ENCODE measurements at places on chromosomes 13 and 19.

- peaks cover 17% of the 10 kb centered on the region for H3K27me3 ChIP-seq
- H3K36me3 ChIP-seq, result no peaks in the 10 kb centered on the region
- no peak for DNase-seq
Observed at GRCh38 chr13:27372896-27373295, 51.5 kb upstream of the GTF3A start.

- H3K27ac ChIP-seq, result no peak overlapping the region
- no peaks in the 10 kb centered on the region for H3K36me3 ChIP-seq
- H3K4me3 ChIP-seq, result no peak overlapping the region
- no peak for DNase-seq
- H3K4me1 ChIP-seq, result no peaks in the 10 kb centered on the region
Observed at GRCh38 chr13:100733261-100733660, 58.7 kb upstream of the TMTC4 start.

DNA sequence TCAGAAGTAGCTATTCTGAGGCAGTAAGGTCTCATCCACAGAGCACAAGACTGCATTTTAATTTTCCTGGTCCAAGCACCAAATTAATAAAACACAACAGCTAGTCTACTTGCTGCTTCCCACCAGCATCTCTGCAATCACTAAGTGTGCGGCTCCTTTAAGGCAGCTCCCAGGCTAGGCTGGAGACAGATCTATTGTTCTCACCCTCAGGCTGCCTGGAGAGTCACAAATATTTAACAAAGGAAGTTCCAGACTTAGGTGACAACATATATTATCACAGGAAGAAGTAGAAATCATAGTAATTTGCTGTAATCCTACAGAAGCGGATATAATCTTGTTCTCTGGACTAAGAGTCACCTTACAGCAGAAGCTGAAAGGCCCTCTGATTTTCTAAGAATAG, 2.2 kb upstream of the EID2 start:
- no peak for DNase-seq
- peaks cover 18% of the 10 kb centered on the region for H3K36me3 ChIP-seq
- no peaks in the 10 kb centered on the region for H3K27me3 ChIP-seq
- peaks cover 55% of the 10 kb centered on the region for H3K4me1 ChIP-seq
- no peak overlapping the region for H3K4me3 ChIP-seq
- peak overlapping the region; percentile 4 for H3K27ac ChIP-seq

- no peak overlapping the region for H3K4me3 ChIP-seq
- H3K27ac ChIP-seq, result no peak overlapping the region
- peaks cover 2% of the 10 kb centered on the region for H3K27me3 ChIP-seq
- no peaks in the 10 kb centered on the region for H3K36me3 ChIP-seq
Observed at GRCh38 chr13:33139780-33140535, 123.7 kb downstream of the KL start.

DNA sequence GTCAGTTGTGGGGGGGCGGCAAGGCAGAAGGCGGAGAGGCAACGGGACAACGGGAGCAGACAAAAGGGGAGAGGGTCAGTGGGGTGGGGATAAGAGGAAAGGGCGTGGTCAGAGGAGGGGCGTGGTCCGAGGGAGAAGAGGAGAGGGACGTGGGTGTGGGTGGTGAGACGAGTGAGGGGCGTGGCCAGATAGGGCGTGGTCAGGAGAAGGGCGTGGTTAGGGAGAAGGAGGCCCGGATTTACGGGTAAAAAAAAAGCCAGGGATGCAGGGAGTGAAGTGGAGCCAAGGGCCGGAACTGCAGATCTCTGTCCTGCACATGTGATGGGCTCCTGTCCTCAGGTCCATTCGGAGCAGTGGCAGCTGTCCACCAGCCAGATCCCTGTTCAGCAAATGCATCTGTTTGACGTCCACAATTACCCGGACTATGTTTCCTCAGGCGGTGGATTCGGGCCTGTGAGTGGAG, 21.5 kb downstream of the CPT1C start:
- no peak overlapping the region for H3K4me3 ChIP-seq
- H3K36me3 ChIP-seq, result no peaks in the 10 kb centered on the region
- peaks cover 4% of the 10 kb centered on the region for H3K4me1 ChIP-seq
- H3K27ac ChIP-seq, result no peak overlapping the region

GRCh38 chr19:48135411-48135810, 24.8 kb upstream of the PLA2G4C start:
- peaks cover 36% of the 10 kb centered on the region for H3K36me3 ChIP-seq
- H3K27ac ChIP-seq, result no peak overlapping the region
- peak; percentile 42 for DNase-seq

DNA sequence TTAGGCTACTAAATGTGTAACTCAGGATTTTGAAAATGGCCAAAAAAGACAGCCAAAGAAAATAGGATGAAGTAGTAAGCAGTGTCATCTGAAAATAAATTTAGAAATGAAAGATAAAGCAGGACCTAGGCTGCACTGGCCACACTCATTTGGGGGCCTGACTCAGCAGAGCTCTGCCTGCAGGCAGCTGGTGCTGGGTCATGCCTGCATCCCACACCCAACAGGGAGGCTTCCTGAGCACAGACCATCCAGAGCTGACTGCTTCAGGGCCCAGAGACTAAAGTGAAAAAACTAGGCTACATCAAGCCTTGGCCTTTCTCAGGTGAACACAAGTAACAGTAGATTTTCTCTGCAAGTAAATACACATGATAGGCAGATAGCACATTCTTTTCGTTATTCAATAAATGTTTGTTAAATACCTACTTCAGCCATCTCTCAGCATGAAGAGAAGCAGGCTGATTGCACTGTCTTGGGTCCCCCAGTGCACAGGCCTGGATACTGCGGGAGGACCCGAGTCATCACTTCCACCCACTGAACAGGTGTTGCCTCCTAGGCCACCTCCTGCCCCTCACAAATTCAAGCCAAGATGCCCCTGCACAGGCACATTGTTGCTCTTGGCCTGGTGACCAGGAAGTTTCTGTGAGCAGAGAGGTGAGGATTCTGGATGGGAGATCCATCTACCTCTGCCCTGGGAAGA, 284.0 kb downstream of the OXGR1 start:
- H3K36me3 ChIP-seq, result no peaks in the 10 kb centered on the region
- DNase-seq, result no peak
- no peak overlapping the region for H3K4me3 ChIP-seq
- H3K27ac ChIP-seq, result no peak overlapping the region

GRCh38 chr13:23703246-23703860, 133.1 kb downstream of the TNFRSF19 start:
- H3K27ac ChIP-seq, result no peak overlapping the region
- H3K36me3 ChIP-seq, result no peaks in the 10 kb centered on the region
- no peak overlapping the region for H3K4me3 ChIP-seq
- no peak for DNase-seq
- no peaks in the 10 kb centered on the region for H3K27me3 ChIP-seq

GRCh38 chr13:46613409-46614049, 60.6 kb downstream of the LRCH1 start:
- no peak for DNase-seq
- peaks cover 38% of the 10 kb centered on the region for H3K4me1 ChIP-seq
- H3K27ac ChIP-seq, result no peak overlapping the region
- no peak overlapping the region for H3K4me3 ChIP-seq
- no peaks in the 10 kb centered on the region for H3K27me3 ChIP-seq
